SIG-M5 (cell line): ENCODE measurements at places on chromosomes 7 and 10.

- no peak for DNase-seq
Measured at GRCh38 chr10:125155101-125155500, 5.3 kb downstream of the CTBP2 start.

GRCh38 chr7:73343671-73344380 lies 15.9 kb downstream of the FKBP6 start:
- DNase-seq = no peak

DNA sequence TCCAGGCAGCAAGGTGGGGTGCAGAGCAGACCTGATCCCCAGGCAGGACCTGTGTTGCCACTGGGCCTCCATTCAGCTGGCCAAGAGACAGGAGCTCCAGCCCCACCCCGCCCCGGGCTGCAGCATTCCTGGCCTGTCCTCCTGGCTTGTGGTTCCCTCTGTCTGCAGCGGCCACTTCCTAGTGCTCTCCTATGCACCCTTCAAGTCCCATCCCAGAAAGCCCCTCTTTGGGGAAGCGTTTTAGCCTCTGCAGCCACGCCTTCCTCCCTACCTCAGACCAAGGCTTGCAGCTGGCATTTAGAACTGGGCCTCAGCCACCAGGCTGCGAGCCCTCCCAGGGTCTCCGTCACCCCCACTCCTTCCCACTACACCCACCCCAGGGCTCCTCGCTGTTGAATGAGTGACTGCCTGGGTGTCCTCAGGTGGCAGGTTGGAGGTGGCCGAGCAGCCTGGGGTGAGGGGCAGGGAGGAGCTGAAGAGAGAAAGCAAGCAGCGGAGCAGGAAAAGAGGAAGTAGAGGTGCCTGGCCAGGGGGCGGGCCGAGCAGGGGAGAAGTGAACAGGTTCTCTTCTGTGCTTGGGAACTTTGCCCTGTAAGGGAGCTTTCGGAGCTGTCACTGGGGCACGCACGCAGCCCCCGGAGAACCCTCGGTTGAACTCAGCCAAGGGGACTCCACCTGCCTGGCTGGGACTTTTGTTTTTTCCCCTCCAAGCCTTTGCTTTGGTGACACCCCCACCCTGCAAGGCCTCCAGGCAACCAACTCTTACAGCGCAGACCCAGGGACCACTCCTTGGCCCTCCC lies 109.1 kb upstream of the TNRC18 start:
- peak; percentile 40 for DNase-seq

GRCh38 chr10:10233229-10233628 lies 784.4 kb upstream of the CELF2 start:
- no peak for DNase-seq

GRCh38 chr10:6721964-6722615 lies 142.0 kb upstream of the PRKCQ start:
- no peak for DNase-seq

DNA sequence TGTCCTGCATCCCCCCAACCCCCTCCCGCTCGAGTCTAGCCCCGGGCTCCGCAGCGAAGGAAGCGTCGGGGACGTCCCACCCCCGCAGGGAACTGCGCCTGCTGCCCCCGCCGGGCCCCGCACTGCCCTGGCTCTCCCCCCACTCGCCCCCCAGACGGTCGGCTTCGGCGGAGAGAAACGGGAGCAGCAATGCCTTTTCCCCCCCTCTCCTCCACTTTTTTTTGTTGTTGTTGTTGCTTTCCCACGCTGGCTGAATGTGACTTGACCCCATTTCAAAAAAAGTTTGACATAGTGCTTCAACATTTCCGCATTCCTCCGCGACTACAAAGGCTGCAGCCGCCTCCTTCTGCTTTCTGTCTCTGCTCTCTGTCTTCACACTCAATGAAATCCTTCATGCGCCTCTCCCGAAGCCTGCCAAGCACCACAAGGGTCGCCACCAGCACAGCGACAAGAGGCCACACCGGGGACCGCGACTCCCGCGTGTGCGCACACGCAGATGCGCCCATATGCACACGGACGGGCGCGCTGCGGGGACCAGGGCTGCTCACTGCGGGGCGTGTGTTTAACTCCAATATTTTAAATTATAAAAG lies 1.0 kb downstream of the CDK6 start:
- DNase-seq = peak; percentile 19
